ENCODE measurements at places on chromosomes 2 and 18. TPM values are rescaled to one million over a fixed set of nuclear protein-coding genes. Genes with fewer than 3 reads are reported as not detected.

Gene UGT1A8
- total RNA-seq, result not detected

Gene CHRNA1
- total RNA-seq, result 0.57 TPM

Gene TNS1
- 82.5 TPM for total RNA-seq

Gene CYS1
- total RNA-seq, result 5.5 TPM

Gene CNDP1
- total RNA-seq, result not detected

Gene ANTXR1
- total RNA-seq, result 144 TPM

Gene SERPINB4
- not detected for total RNA-seq

DNA sequence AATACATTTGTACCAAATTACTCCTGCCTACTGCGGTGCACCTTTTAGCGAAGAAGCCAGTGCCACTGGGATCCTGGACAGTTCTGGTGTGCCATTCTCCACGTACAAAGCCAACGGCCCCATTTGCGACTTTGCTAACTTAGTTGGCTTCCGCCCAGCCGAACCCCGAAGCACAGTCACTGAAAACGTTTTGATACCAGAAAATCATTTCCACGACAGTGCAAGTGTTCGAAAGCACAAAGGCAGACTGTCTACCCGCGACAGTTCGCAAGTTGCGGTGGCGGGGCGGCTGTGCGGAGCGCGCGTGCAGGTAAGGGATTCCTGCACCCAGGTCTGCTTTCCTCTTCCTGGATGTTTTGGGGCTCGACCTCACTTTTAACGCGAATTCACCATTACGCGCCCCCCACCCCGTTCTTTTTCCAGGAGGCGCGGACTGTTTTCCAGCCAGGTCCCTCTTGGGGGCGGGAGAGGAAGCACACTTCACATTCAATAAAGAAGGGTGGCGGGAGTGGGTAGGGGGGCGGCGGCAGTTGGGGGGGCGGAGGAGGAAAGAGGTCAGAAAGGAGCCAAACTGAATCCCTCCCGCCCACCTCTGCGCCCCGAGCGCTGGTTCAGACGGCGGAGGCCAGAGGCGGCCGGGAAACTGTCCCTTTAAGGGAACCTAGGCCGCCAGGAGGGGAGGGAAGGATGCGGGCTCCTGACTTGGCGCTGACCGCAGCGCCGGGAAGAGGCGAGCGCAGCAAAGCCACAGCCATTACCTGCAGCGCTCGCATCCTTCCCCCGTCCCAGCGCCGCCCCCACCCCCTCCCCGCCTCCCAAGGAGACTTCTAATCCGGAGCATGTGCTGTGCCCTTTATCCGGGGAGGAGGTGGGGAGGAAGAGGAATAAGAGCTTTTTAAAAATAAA is 107.4 kb upstream of the KCTD1 start:
- H3K27me3 ChIP-seq, result peaks cover 70% of the 10 kb centered on the region
- no peak for DNase-seq
- H3K36me3 ChIP-seq, result no peaks in the 10 kb centered on the region
- H3K4me3 ChIP-seq, result peak overlapping the region; percentile 75

DNA sequence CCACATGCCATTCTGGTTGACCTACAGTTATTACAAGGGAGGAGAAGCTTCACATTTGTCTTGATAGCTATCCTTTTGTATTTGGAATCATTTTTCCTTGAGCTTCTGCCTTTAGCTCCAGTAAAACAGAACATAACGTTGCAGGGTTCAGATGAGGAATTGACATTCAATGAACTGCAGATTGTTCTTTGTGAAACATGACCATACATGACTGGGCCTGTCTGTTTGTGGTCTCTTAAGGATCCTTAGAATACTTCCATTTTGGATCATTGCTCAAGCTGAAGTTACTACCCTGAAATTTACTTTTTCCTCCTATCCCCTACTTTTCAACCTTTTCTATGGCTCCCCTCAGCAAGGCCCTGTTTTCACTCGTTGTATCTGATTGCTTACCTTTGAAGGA is 1281.7 kb upstream of the CELF4 start:
- H3K4me1 ChIP-seq, result no peaks in the 10 kb centered on the region
- no peak overlapping the region for H3K4me3 ChIP-seq
- no peak for DNase-seq
- no peaks in the 10 kb centered on the region for H3K36me3 ChIP-seq
- H3K27me3 ChIP-seq, result no peaks in the 10 kb centered on the region

DNA sequence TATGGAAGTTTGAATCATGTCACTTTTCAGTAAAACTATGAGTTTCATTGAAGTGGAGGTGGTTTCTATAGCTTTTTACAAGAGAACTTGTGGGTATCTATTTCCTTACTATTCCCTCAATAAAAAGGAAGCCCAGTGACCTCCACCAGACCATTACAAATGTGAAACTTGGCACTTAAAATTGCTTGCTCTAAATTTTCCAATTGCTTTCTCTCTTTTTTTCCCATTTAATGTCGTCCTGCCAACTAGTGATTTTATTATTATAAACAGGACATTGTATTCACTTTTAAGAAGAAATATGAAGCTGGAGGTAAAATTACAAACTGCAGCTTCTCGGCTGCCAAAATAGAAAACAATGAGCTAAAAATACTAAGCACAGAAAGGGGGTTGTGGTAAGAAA is 208.2 kb upstream of the ALPP start:
- H3K27ac ChIP-seq, result no peak overlapping the region
- H3K4me3 ChIP-seq, result no peak overlapping the region
- no peak for DNase-seq
- no peaks in the 10 kb centered on the region for H3K27me3 ChIP-seq
- H3K4me1 ChIP-seq, result peaks cover 5% of the 10 kb centered on the region

- H3K4me3 ChIP-seq, result no peak overlapping the region
- no peak overlapping the region for H3K27ac ChIP-seq
- DNase-seq, result no peak
- peaks cover 17% of the 10 kb centered on the region for H3K27me3 ChIP-seq
These were observed 191.9 kb upstream of the CHAC2 start for GRCh38 chr2:53575721-53576124.

- peaks cover 7% of the 10 kb centered on the region for H3K27me3 ChIP-seq
- no peaks in the 10 kb centered on the region for H3K36me3 ChIP-seq
- H3K27ac ChIP-seq, result peak overlapping the region; percentile 51
- peaks cover 13% of the 10 kb centered on the region for H3K4me1 ChIP-seq
These were observed 599 bp downstream of the ADAM23 start for GRCh38 chr2:206443735-206444527.

- H3K36me3 ChIP-seq, result no peaks in the 10 kb centered on the region
- no peak for DNase-seq
- H3K27me3 ChIP-seq, result no peaks in the 10 kb centered on the region
- H3K27ac ChIP-seq, result no peak overlapping the region
These were observed 11.9 kb downstream of the IL1B start for GRCh38 chr2:112824694-112825085.

DNA sequence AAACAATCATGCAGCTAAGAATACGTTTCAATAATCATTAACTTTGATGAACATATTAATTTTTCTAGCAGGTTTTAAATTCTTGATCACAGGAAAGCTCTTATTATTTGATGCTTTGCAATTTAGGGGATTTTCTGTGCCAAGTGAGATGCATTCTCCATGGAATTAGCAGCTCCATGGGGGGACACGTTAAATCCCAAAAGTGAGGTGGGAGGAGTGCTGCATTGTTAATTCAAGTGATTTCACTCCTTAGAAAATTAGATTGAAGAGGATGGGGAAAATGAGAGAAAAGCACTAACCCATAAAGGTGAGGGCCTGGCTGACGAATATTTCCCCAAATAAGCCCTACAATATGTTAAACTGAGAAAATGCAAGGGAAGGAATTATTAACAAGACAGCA is 69.2 kb downstream of the ACVR1C start:
- no peaks in the 10 kb centered on the region for H3K36me3 ChIP-seq
- no peak overlapping the region for H3K27ac ChIP-seq
- H3K4me3 ChIP-seq, result no peak overlapping the region
- DNase-seq, result no peak
- peaks cover 13% of the 10 kb centered on the region for H3K4me1 ChIP-seq
- H3K27me3 ChIP-seq, result peaks cover 5% of the 10 kb centered on the region

- no peaks in the 10 kb centered on the region for H3K27me3 ChIP-seq
- DNase-seq, result no peak
- no peak overlapping the region for H3K4me3 ChIP-seq
- no peak overlapping the region for H3K27ac ChIP-seq
These were observed 104.9 kb downstream of the ANKRD44 start for GRCh38 chr2:197205585-197206215.

Data from osteocyte (in vitro differentiated cells).